Skeletal muscle cell (primary cell): ENCODE measurements at places on chromosomes 6 and 20.

GRCh38 chr6:26375270-26375669 is 7.6 kb upstream of the BTN2A2 start:
- no peak for DNase-seq

- DNase-seq, result no peak
These were observed 53.6 kb upstream of the BHLHE23 start for GRCh38 chr20:63060057-63060991.

DNA sequence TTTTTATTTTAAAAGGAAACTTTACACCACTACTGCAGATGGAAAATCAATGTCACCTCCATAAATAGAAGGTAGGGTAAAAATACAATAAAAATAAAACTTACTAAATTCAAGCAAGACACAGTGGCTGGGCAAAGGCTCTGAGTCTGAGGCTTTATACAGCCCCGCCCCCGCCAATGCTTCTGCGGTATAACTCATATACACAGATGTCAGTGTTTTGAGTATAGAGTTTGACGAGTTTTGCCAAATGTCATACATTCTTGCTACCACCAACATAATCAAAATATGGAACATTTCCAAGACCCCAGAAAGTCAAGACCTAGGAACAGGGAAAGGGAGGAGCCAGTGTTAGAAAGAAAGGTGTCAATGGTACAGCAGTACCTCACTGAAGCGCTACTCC is 12.8 kb downstream of the NFATC2 start:
- DNase-seq, result no peak

GRCh38 chr20:63538204-63539091 is 1.3 kb upstream of the PTK6 start:
- no peak for DNase-seq

GRCh38 chr6:138666636-138667035 is 106.9 kb upstream of the CCDC28A start:
- DNase-seq, result no peak

GRCh38 chr20:9609887-9610502 is 95.6 kb downstream of the LAMP5 start:
- DNase-seq, result no peak

- DNase-seq, result no peak
These were observed 66.7 kb downstream of the VEGFA start for GRCh38 chr6:43836507-43837240.

DNA sequence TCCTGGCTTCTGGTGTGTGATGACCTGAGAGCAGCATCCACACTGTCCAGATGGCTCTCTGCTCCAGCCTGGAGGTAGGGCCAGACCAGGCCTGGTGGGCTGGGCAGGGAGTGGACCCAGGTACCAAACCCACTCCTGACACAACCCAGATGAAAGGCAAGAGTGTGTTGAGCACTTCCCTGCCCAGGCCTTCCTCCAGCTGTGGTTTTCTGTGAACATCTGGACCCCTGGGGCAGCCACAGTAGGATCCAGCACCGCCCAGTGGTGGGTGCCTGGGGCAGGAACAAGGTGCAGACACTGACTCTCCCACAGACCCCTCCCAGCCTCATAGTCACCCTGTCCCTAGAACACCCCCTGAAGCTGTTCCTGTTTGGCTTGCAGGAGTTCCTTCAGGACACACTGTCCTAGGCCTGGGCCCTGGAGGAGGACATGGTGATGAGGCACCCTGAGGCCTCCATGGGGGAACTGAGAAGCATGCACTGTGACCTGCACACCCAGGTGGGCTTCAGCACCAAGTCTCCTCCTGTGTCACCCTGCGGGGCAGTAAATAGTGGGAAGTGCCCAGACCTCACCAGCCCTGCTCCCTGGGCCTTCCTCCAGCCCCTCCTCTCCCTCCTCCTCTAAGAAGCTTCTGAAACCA is 28.7 kb downstream of the UBD start:
- no peak for DNase-seq

GRCh38 chr6:69894578-69895347 is 28.4 kb downstream of the COL19A1 start:
- DNase-seq, result peak; percentile 96

DNA sequence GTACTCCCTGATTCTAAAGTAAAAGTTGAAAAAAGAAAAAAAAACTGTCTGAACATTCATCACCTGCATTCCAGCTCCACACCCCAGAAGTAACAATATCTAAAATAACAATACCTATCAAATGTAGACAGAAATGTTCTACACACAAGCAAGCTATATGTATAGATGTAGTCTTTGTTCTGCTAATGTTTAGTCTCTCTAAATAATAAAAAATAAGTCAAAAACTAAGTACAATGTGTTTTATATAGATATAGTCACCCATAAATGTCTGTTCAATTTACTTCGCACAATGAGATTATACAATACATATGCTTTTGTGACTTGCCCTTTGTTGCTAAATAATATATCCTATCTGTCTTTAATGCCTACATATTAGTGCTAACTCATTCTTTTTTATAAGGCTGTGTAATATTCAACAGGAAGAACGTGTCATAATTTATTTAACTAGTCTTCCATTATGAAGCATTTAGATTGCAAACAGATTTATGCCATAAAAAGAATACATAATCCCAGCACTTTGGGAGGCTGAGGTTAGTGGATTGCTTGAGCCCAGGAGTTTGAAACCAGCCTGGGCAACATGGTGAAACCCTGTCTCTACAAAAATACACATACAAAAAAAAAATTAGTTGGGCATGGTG is 216.2 kb upstream of the ZNF217 start:
- no peak for DNase-seq

DNA sequence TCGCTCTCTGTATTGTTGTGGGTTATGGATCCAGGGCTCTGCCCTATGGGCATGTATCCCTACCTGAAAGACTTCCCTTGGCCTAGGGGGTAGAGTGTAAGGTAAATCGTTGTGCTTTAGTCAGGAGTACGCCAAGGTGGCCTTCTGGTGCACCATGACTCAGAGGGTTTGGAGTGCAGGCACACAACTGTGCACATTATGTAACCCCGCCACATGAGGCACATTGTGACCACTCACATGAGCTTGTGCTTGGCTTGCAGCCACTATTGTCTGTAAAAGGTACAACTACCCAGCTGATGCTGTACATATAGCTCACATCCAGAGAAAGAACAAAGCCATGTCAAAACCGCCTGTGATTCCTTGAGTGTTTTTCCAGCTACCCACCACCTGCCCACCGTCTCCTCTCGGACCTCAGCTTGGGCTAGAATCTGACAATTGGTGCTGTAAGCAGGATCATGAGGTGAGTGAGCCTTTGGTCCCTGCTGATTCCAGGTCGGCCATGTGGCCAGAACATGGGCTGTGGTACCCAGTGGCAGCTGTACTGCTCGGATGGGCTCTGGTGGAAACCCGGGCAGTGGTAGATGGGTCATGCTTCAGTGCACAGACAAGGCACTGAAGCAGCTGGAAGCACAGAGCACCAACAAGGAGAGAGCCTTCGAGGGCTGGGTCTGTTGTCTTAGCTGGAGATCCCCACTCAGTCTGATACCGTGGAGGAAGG is 33.8 kb downstream of the HDDC2 start:
- DNase-seq, result no peak

GRCh38 chr6:110178626-110179405 is 654 bp downstream of the WASF1 start:
- DNase-seq, result peak; percentile 9

DNA sequence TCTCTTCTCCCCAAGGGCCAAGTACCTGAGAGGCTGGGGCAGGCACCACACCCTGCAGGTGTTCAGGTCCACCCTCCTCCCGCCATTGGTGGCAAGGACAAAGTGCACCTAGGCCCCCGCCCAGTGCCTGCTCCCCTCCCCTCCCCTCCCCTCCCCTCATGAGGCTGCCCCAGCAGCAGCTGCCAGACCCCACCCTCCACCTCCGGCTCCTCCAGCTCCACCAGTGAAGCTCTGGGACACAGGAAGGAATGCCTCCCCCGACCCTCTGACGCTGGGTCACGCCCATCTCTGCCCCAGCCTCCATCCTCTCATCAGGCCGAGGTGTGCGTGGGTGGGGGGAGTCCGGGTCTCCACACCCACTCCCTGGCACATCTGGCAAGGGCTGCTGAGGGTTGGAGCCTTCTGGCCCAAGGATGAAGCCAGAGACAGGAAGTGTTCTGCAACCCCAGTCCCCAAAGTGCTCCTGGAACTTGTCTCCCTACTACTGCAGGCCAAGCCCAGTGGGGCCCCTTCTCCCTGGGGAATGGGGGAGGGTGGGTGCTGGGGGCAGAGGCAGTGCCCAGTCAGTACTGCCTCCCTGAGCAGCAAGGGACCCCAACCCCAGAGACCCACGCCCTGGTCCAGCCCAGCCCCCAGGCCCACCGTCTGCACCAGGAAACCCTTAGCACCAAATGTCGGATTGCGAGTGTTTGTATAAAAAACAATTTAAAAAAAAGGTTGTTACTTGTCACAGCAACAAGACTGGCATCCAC is 1.6 kb upstream of the UCKL1 start:
- DNase-seq, result no peak

- no peak for DNase-seq
These were observed 52.4 kb downstream of the IPCEF1 start for GRCh38 chr6:154304191-154304590.

GRCh38 chr6:149470948-149471347 is 13.9 kb downstream of the ZC3H12D start:
- DNase-seq, result no peak

DNA sequence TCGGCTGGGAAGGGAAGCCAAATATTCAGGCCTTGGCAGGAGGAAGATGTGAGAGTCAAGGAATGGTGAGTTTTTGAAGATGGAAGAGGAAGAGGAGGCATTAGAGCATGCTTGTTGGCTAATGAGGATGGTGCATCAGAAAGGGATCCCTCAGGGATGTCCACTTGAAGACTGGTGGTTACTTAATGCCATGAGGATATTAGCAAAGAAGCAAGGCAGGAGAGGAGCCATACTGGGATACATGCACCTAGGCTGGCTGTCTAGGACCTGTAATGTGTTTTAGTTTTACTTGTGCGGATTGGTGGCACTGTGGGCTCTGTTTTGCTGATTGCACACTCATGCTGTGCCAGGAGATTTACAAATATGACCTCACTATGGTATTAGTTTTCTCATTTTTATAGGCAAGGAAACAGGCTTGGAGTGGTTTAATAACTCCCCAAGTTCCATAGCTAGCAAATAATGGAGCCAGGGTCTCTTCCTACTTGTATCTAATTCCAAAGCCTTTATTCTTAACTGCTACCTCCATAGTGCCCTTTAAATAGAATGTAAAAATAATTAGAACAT is 37.8 kb downstream of the NCOA7 start:
- no peak for DNase-seq

GRCh38 chr20:19935842-19936241 is 81.3 kb upstream of the NAA20 start:
- DNase-seq, result no peak

- no peak for DNase-seq
These were observed 29.8 kb upstream of the MCHR2 start for GRCh38 chr6:100023798-100024197.

GRCh38 chr6:16511040-16511660 is 250.1 kb downstream of the ATXN1 start:
- no peak for DNase-seq

- no peak for DNase-seq
These were observed 1.2 kb downstream of the SLC35D3 start for GRCh38 chr6:136923116-136923953.

DNA sequence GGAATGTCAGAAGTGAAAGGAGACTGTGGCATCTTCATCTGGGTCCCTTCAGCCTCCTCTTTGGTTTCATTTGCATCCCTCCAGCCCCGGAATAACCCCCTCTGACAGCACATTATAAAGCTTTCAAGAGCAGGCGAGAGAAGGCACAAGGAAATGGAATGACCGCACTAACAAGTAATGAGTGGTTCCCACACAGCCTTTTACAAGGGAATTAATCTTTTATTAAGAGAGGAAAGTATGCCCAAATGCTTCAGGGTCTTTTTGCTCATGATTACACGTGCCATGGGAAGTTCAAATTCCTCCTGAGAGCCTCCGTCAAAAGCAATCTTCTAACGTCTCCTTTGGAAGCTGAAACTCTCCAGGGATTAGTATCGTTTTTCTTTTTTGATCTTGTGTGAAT is 347.0 kb downstream of the BTBD3 start:
- DNase-seq, result no peak

GRCh38 chr6:36855750-36856149 is 16.5 kb upstream of the CPNE5 start:
- DNase-seq, result no peak

- peak; percentile 29 for DNase-seq
These were observed 36.2 kb upstream of the SCUBE3 start for GRCh38 chr6:35177596-35177995.

DNA sequence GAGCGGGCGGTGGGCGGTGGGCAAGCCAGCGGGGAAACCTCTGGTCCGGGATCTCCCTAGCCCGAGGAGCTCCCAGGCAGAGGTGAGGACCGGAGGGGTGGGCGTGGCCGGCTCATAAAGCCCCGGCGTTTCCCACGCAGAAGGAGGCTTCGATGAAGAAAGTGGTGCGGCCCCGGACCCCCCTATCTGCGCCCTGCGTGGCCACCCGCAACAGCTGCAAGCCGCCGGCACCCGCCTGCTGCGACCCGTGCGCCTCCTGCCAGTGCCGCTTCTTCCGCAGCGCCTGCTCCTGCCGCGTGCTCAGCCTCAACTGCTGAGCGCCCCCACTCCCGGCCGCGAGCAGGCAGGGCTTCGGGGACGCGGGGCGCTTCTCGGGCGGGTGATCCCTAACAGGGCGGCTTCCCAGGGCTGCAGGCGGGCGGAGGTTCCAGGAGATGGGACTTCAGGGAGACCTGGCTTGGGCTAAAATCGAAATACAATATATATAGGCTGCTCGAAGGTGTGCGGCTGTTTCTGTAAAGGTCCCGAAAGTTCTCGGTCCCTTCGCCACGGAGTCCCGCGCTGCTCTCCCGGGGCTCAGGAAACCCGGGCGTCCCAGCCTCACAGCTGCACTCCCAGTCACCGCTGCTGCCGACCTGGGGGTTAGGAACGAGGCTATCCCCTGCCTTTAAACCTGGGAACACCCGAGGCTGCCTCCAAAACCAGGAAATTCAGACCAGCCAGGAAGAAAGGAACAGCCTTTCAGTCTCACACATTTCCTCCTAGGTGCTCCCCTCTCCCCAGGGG is 27.8 kb downstream of the ASIP start:
- DNase-seq, result no peak

GRCh38 chr6:134819863-134820800 is 129.8 kb downstream of the ALDH8A1 start:
- DNase-seq, result no peak

- DNase-seq, result peak; percentile 34
These were observed 89.2 kb upstream of the STMND1 start for GRCh38 chr6:17012421-17013225.

GRCh38 chr6:4986999-4987398 is 16.8 kb downstream of the RPP40 start:
- DNase-seq, result no peak

DNA sequence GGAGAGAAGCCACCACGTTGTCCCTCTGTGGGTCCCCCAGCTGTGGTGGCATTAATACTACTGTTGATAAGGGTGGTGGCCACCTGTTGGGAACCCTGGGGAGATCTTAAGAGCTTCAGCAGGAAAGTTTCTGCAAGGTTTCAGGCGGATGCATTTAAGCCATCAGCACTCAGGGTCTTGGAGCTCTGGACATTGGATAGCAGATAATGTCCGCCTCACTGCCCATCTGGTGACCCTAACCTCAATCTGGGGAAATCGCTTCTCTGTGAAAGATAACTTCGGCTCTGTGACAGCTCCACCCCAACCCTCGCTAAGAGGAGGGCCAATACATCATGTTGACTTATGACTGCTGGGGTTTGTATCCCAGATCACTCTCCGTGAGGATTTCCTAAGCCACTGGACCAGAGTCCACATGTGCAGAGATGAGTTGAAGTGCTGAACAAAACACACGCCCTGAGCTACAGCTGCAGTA is 92.9 kb downstream of the FOXC1 start:
- DNase-seq, result no peak
